CD4-positive, CD25-positive, alpha-beta regulatory T cell (primary cell): ENCODE measurements at places on chromosomes 5 and 9. TPM values are rescaled to one million over a fixed set of nuclear protein-coding genes. Genes with fewer than 3 reads are reported as not detected.

The TGFBI gene
- polyA plus RNA-seq = 2.5 TPM

The SLC1A3 gene
- polyA plus RNA-seq = not detected

The SPRY4 gene
- polyA plus RNA-seq = not detected

The LYSMD3 gene
- polyA plus RNA-seq = 8.3 TPM

The SPINK13 gene
- polyA plus RNA-seq = not detected

The CCL28 gene
- 18.4 TPM for polyA plus RNA-seq

The IL3 gene
- polyA plus RNA-seq = not detected

The CATSPER3 gene
- polyA plus RNA-seq = 0.34 TPM

The OLFML2A gene
- polyA plus RNA-seq = not detected

The GLRA1 gene
- polyA plus RNA-seq = not detected

The PCDHAC1 gene
- polyA plus RNA-seq = not detected

The OR1J2 gene
- not detected for polyA plus RNA-seq

The SLC2A8 gene
- 14.7 TPM for polyA plus RNA-seq
